ENCODE measurements at places on chromosomes 3 and 15. TPM values are rescaled to one million over a fixed set of nuclear protein-coding genes. Genes with fewer than 3 reads are reported as not detected.

GRCh38 chr3:71288269-71288930, 295.1 kb downstream of the FOXP1 start:
- no peak for DNase-seq

GRCh38 chr3:149969110-149969939, 1.4 kb downstream of the PFN2 start:
- DNase-seq, result peak; percentile 19

GRCh38 chr15:25236143-25236860, 202.5 kb downstream of the UBE3A start:
- peak; percentile 75 for DNase-seq

- no peak for DNase-seq
Observed at GRCh38 chr3:151552589-151552988, 91.7 kb upstream of the IGSF10 start.

DNA sequence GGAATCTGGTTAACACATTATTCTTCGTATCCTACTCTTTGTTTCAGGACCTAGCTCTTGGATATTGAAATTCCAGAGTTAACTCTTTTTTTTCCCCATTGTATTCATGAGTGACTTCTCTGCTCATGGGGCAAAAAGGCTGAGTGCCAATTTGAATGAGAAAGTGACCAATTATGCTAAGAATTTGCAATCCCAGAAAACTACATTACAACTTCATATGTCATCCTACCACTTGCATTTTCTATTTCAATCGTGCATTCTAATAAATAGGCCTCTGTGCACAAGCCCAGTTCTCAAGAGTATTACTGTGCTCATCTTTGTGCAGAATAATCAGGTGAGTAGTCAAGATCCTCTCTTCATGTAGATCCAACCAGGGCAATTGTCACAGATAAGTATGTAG, 537.8 kb downstream of the OTOL1 start:
- no peak for DNase-seq

Gene VEPH1
- 0.59 TPM for total RNA-seq

All from lower leg skin (tissue), 4 donors.